ENCODE measurements at places on chromosomes 16 and 17.

DNA sequence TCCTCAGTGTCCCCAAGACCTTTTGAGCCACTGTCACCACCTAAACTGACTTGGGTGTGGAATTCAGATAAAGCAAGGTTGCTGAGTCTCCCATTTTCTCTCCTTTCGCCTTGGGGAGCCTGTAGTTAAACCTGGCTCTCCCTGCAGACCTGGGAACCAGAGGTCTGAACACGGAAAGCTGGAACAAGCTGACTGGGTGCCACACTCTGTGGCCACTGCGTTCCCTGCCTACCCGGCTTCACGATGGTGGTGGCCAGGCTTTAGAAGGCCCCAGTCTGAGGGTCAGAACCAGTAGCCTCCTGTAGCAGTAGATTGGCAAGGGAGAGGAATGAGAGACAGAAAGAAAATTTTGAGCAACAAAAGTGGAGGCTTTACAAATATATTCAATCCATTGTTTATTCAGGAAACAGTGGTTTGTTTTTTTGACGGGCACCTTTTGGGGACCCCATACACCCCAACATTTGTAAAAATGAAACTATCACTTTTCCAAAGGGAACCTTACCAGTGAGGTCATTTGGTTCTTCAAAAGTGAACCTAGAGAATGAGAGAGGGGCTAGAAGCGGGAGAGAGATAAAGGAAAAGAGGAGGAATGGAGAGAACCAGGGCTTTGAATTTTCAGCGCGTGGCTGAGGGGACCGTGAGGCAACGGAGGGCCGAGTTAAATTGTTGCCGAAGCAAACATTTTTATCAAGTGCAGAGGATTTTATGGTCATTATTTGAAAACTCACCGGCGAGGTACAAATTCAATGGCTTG lies 1.8 kb upstream of the HOXB8 start:
- DNase-seq: no peak

DNA sequence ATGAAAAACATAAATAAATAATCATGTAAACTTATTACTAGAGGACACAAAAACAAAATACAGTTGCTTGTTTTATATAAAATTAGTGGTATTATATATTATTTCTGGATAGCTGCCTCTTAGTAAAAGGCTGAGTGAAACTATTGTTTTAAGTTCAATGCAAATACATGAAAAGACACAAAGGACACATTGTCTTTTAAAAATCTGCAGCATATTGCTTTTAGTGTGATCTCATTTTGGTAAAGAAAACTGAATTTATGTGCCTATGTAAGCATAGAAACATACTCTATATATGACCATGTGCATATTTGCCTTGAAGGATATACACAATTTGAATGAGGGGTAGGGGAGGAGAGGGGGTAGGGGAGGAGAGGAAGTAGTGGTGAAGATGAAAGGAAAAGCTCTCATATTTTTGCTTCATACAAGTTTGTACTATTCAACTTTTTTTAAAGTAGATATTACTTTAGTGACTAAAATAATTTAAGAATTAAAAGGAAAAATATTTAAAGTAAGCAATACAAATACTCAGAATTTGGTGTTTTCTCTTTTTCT lies 5.8 kb downstream of the ABCA10 start:
- DNase-seq: no peak

- no peak for DNase-seq
Observed at GRCh38 chr16:398561-399339, 1.8 kb downstream of the NME4 start.

- peak; percentile 38 for DNase-seq
Observed at GRCh38 chr16:678858-679813, 1.1 kb upstream of the STUB1 start.

DNA sequence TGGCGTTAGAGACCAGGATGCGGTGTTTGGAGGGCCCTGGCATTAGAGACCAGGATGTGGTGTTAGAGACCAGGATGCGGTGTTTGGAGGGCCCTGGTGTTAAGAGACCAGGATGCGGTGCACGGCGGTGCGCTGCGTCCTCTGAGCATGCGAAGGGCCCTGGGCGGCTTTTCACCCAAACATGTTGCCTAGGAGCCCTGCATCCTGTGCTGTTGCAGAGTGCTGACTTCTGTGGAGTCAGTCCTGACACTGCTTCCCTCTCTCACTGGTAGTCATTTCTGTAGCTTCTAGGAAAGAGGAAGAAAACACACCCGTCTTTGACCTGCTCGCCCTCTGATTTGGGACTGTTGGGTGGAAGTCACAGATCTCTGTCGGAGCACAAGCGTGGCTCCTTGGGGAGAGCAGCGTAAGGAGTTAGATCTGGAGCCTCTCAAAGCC lies 141.2 kb downstream of the LAT start:
- DNase-seq: no peak

GRCh38 chr16:84291226-84291625 lies 3.5 kb upstream of the WFDC1 start:
- no peak for DNase-seq

DNA sequence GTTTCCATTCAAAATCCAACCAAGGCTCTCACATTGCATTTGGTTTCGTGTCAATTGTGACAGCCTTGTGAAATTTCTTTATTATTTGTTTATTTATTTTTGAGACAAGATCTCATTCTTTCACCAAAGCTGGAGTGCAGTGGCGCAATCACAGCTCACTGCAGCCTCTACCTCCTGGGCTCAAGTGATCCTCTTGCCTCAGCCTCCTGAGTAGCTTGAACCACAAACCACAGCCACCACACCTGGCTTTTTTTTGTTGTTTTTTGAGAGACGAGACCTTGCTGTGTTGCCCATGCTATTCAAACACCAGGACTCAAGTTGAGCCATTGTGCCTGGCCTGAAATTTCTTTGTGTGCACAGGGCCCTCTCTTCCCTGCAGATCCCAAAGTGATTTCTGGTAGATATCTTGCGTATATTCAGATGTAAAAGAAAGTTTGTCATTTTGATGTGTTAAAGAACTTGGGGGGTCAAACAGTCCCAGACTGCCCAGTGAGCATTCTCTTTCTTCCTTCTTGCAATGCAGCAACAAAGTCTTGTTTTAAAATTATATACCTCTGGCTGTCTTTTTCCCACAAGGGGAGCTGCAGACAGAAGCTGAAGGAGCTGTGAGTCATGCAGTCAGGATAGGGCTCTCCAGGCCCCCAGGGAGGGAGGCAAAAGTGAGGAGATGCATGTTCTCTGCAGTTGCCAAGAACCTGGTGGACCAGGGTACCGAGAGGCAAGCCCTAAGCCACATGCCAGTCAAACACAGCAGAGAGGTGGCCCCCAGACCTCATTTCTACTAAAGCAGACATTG lies 15.5 kb upstream of the USP22 start:
- DNase-seq: peak; percentile 70

DNA sequence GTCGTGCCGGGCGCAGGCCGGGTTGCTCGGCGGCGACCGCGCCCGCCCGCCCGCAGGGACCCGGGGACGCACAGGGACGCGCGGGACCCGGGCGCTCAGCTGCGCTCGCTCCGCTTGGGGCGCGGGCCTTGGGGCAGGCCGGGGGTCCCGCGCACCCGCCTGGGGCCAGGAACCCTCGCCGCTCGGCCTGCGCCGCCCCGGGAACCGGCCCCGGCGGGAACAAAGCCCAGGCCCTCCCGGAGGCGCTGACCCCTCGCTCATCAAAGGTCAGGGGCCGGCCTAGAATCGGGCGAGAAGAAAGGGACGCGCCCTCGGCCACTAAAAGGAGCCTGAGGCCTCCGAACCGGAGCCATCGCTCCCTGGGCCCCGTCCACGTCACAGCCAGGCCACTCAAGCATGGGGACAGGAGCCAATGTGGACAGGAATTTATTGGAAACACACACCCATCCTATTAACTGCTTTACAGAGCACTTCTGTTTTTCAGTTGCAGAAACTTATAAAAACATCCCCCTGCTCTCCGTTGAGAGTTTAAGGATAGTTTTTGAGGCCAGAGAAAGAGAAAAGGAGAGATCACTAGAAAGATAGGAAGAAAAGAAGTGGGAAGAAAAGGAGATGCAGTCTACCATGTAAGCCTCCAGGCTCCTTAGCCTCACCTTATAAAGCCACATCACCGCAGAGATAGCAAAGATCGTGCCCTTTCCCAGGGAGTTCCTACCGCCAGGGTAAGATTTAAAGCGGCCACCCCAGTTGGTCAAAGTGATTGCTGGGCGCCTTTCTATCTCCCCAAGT lies 558 bp upstream of the ZFHX3 start:
- DNase-seq: no peak

DNA sequence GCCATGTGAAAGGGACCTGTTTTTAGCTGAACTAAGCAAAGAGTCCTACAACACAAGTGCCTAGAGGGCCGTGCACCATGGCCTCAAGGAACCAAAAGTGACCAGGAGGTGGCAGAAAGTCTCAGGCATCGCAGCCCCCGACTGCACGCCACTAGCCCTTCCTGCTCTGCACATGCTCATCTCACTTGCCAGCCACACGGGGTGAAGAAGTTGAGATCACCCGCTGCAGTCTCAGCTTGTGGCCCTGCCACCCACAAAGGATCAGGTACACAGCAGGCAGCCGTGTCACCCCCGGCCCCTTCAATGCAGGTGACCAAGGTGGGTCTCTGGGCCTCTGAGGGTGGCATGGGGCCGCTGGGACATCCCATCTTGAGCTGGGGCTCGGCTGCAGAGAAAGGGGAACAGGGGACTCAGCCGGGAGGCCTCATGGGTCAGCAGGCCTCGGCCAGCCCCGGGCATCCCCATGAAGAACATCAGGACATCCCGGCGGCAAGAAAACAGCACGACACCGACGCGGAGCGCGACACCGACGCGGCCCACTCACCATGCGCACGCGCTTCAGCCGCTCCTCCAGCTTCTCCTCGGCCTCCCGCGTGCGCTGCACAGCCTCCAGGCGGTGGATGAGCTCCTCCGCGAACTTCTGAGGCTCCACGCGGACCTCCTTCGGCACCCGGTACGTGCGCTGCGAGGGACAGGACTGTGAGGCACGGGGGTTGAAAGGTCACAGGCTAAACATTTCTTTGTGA lies 21.0 kb downstream of the PDIA2 start:
- peak; percentile 5 for DNase-seq

DNA sequence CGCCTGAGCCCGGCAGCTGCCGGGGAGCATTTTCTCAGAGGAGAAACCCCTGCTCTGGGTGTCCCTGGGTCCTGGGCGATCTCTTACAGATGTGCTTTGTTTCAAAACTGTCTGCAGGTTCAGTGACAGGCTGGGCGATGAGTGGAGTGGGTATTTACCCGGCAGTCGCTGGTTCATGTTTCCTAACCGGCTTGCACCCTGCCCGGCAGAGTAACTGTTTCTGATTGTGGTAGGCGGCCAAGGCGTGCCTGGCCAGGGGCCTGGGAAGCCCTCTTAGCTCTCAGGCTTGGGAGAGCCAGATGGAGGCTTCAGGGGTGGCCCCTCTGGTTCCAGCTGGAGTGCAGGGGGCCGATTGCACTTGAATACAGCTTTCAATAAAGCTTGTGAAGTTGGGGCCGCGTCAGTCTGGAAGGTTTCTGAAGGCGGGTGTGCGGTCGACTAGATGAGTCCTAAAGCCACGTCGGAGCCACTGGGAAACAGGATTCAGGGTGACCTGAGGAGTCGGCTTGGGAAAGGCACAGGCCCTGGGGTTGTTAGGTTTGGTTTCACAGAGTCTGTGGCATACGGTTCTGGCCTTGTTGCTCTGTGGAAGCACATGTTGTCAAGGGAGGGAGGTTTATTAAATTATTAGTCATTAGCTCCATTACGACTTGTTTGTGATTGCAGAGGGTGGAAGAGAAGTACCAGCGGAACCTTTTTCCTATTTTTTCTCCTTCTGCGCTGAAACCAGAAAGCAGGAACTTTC lies 1.4 kb downstream of the BAIAP2 start:
- peak; percentile 57 for DNase-seq

GRCh38 chr17:231191-231965 lies 49.9 kb upstream of the DOC2B start:
- DNase-seq: no peak

- peak; percentile 52 for DNase-seq
Observed at GRCh38 chr17:32525122-32525521, 38.3 kb downstream of the CDK5R1 start.

DNA sequence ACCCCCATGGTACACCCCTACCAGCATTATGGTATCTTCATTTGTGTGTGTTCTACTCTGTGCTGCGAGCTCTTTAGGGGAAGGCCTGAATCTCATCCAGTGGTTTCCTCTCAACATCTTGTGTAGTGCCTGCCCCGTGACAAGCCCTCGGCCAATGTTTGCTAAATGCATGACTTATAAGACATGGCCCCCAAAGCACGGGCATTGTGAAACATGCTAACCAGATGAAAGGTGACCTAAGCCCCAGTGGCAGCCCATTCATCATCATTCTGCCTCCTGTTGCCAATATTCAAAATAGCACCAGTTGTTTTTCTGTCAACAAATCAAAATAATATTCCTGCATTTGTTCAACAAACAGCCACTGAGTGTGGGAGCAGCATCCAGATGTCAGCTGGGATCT lies 108.8 kb upstream of the HSBP1 start:
- no peak for DNase-seq

DNA sequence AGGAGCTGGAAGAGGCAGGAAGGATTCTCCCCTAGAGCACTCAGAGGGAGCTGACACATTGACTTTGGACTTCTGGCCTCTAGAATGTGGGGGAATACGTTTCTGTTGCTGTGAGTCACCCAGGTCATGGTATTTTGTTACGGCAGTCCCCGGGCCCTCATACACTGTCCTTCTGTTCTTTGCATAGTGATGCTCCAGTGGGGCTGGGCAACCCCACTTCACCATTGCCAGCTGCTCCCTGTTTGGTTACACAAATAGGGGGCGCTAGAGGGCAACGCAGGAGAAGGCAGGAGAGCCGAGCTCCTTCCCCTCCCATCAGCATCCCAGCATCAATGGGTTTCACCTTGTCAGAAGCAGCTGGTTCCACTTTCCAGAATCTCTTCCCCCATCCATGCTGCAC lies 257.7 kb upstream of the FOXF1 start:
- DNase-seq: peak; percentile 43

DNA sequence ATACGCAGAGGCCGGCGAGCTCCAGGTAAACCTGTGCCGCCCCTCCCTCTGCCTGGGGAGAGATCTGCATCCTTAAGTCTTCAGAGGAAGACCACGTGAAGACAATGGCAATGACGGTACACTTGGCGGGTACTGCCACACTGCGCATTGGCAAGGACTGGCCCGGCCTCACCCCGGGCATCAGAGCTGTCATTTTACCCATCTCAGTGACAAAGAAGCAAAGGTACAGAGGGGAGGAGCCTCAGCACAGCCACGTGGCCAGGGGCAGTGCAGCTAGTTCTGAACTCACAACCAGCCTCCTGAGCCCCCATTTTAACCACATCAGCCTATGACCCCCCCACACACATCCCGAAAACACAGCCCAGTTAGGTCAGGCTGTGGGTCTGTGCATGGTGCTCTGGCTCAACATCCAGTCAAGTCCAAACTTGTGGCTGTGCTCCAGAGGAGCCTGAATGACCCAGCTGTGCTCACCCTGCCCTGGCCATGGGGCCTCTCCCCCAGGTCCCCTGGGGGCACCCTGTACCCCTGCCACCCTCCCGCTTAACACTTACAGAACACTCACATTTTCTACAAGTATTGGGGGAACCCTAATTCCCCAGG lies 80.6 kb downstream of the C16orf95 start:
- no peak for DNase-seq

DNA sequence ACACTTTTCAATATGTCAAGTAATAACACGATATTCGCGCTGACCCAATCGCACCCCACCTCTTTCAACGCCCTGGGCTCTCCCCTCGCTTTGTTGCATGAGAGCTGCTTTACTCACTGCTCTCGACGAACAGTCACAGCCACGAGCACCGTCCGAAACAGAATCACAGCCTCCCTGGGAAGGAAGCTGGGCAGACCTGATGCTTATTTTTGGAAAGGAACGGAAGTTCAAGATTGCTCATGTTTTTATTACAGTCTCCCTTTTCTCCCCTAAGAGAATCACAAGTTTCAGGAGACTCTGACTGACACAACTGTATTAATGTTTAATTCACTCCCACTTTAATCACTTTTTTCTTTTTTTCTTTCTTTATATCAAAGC lies 67.8 kb downstream of the ANKRD11 start:
- peak; percentile 72 for DNase-seq
